Endothelial cell of umbilical vein (primary cell): ENCODE measurements at places on chromosomes 2 and 18. TPM values are rescaled to one million over a fixed set of nuclear protein-coding genes. Genes with fewer than 3 reads are reported as not detected.

TTR gene
- polyA plus RNA-seq, result not detected in 2 replicates

- no peaks in the 10 kb centered on the region for H3K27me3 ChIP-seq
- H3K4me3 ChIP-seq, result no peak overlapping the region
- H3K36me3 ChIP-seq, result no peaks in the 10 kb centered on the region
- H3K27ac ChIP-seq, result no peak overlapping the region
Measured at GRCh38 chr18:33682436-33682835, 104.4 kb downstream of the ASXL3 start.

GRCh38 chr2:62435720-62436119 lies 70.3 kb downstream of the TMEM17 start:
- H3K27me3 ChIP-seq, result no peaks in the 10 kb centered on the region
- H3K4me3 ChIP-seq, result no peak overlapping the region
- H3K27ac ChIP-seq, result no peak overlapping the region
- DNase-seq, result no peak
- H3K4me1 ChIP-seq, result no peaks in the 10 kb centered on the region

- H3K27me3 ChIP-seq, result no peaks in the 10 kb centered on the region
- no peak overlapping the region for H3K27ac ChIP-seq
- no peaks in the 10 kb centered on the region for H3K4me1 ChIP-seq
- no peak overlapping the region for H3K4me3 ChIP-seq
- DNase-seq, result no peak
Measured at GRCh38 chr2:29053223-29053622, 21.1 kb downstream of the PCARE start.

APCDD1 gene
- 1.4 and 1.5 TPM in 2 replicates for polyA plus RNA-seq

GRCh38 chr2:230697676-230698075 lies 15.0 kb upstream of the CAB39 start:
- DNase-seq, result no peak
- no peaks in the 10 kb centered on the region for H3K36me3 ChIP-seq
- H3K27me3 ChIP-seq, result no peaks in the 10 kb centered on the region
- no peak overlapping the region for H3K4me3 ChIP-seq

GRCh38 chr2:16204886-16205620 lies 264.7 kb downstream of the MYCN start:
- H3K27me3 ChIP-seq, result no peaks in the 10 kb centered on the region
- H3K4me1 ChIP-seq, result no peaks in the 10 kb centered on the region
- H3K36me3 ChIP-seq, result no peaks in the 10 kb centered on the region
- DNase-seq, result no peak
- no peak overlapping the region for H3K27ac ChIP-seq

GRCh38 chr2:99181624-99182000 lies 628 bp downstream of the MRPL30 start:
- peak overlapping the region; percentile 48 for H3K27ac ChIP-seq
- H3K27me3 ChIP-seq, result no peaks in the 10 kb centered on the region
- no peak for DNase-seq
- H3K4me1 ChIP-seq, result peaks cover 17% of the 10 kb centered on the region
- H3K36me3 ChIP-seq, result no peaks in the 10 kb centered on the region

RIT2 gene
- polyA plus RNA-seq, result not detected in 2 replicates

GRCh38 chr2:179165356-179166000 lies 99.2 kb downstream of the SESTD1 start:
- H3K4me1 ChIP-seq, result no peaks in the 10 kb centered on the region
- no peak for DNase-seq
- no peak overlapping the region for H3K4me3 ChIP-seq
- no peak overlapping the region for H3K27ac ChIP-seq
- H3K36me3 ChIP-seq, result no peaks in the 10 kb centered on the region

DNA sequence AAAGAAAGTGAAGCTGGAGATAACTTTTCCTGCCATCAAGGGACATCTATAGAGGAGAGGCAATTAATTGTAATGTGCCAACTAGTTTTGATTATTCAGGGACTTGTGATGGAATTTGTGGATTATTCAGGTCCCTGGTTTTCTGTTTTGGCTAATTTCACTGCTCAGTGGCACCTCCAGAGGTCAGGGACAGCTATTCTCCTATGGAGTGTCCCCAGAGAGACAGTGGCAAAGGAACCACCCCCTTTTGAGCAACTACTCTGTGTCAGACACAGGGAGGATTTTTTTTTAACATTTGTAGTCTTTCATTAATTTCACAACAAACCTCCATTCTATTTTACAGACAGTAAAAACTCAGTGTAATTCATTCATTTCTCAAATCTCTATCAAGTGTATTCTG lies 206.0 kb upstream of the SPRED2 start:
- no peak overlapping the region for H3K27ac ChIP-seq
- H3K4me3 ChIP-seq, result no peak overlapping the region
- peaks cover 15% of the 10 kb centered on the region for H3K27me3 ChIP-seq
- H3K4me1 ChIP-seq, result no peaks in the 10 kb centered on the region

GRCh38 chr2:122491011-122491410 lies 735.6 kb downstream of the TSN start:
- no peaks in the 10 kb centered on the region for H3K4me1 ChIP-seq
- no peak for DNase-seq
- H3K27me3 ChIP-seq, result no peaks in the 10 kb centered on the region
- H3K36me3 ChIP-seq, result no peaks in the 10 kb centered on the region
- H3K27ac ChIP-seq, result no peak overlapping the region

LCT gene
- 0.03 TPM in 1 of 2 replicates, not detected in the other for polyA plus RNA-seq

DNA sequence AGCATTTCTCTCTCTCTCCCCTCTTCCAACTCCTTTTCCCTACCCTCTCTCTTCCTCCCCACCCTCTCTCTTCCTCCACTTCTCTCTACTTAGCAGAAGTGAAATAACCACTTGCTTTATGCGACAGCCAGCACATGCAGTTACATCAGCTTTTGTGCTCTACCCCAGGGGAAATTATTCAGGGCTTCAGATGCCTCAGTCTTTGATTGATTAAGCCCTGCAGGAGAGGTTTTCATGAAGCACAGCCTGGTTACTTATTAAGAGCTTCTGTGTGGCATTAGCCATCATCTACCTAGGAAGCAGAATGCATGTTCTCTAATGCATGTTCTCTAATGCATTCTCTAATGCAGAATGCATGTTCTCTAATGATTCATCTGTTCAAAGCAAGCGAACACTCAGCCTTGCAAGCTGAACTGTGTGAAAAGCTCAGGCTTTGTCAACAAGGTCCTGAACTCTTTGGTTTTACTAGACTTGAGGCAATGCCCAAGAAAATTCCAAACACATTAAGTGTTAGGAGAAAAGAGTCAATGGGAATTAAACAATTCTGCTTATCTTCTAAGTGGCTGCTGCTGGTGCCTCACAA lies 56.1 kb downstream of the LHCGR start:
- no peaks in the 10 kb centered on the region for H3K36me3 ChIP-seq
- no peak overlapping the region for H3K4me3 ChIP-seq
- no peaks in the 10 kb centered on the region for H3K4me1 ChIP-seq
- H3K27me3 ChIP-seq, result no peaks in the 10 kb centered on the region
- no peak overlapping the region for H3K27ac ChIP-seq

- DNase-seq, result no peak
- no peaks in the 10 kb centered on the region for H3K27me3 ChIP-seq
- peaks cover 2% of the 10 kb centered on the region for H3K4me1 ChIP-seq
- no peak overlapping the region for H3K27ac ChIP-seq
- no peak overlapping the region for H3K4me3 ChIP-seq
Measured at GRCh38 chr2:218002143-218002844, 501 bp downstream of the TNS1 start.

DNA sequence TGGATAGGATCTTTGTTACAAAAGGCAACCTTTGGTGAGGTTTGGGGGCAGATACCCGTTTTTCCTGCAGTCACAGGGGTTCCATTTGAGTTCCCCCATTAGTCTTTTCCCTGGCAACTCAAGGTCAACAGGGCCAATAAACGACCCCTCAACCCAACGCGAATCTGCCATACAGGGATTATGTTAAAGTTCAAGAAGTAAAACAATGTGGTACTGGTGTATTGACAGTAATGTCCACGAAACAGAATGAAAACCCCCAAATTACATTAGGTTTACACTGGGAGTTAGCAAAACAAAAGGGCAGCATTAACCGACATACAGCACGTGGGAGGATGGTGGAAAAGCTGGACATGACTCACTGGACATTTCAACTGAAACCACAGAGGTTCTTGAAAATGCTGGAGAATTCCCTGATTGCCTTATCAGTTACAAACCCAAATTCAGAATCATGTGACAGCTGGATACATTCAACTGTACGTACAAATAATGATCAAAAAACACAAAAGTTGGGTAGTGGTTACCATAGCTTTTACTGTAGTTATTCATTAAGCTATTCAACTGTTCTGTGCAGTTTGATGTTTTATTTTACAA lies 4.9 kb upstream of the IMP4 start:
- H3K4me3 ChIP-seq, result no peak overlapping the region
- DNase-seq, result no peak
- peaks cover 8% of the 10 kb centered on the region for H3K4me1 ChIP-seq
- H3K27ac ChIP-seq, result no peak overlapping the region

UGT1A5 gene
- polyA plus RNA-seq, result not detected in 2 replicates

- DNase-seq, result no peak
- no peak overlapping the region for H3K4me3 ChIP-seq
- H3K27me3 ChIP-seq, result no peaks in the 10 kb centered on the region
- no peaks in the 10 kb centered on the region for H3K36me3 ChIP-seq
Measured at GRCh38 chr2:157395811-157396210, 48.1 kb downstream of the CYTIP start.

TCF7L1 gene
- polyA plus RNA-seq, result 8.5 and 9.6 TPM in 2 replicates

LYG1 gene
- polyA plus RNA-seq, result 1.7 and 1.8 TPM in 2 replicates

DNA sequence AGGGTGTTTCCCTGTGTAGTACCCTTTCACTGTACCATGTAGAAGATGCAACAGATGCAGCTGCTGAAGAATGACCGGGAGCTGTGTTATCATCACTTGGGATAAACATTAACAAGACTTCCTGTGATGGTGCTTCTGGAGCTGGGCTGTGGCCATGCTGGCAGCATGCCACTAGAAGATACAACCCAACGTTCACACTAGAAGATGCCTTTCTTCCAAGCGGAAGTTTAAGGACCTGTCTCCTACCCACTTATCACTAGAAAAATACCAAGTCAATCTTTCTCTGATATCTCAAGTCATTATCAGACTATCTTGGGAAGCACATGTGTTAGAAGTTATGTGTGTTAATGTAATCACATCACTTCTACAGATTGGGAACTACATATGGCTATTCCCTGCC lies 953.5 kb downstream of the CNTNAP5 start:
- no peak for DNase-seq
- H3K36me3 ChIP-seq, result no peaks in the 10 kb centered on the region
- H3K4me1 ChIP-seq, result no peaks in the 10 kb centered on the region
- no peak overlapping the region for H3K4me3 ChIP-seq
- no peak overlapping the region for H3K27ac ChIP-seq

GRCh38 chr2:11534746-11535484 lies 1.1 kb downstream of the GREB1 start:
- no peak overlapping the region for H3K4me3 ChIP-seq
- no peak overlapping the region for H3K27ac ChIP-seq
- no peaks in the 10 kb centered on the region for H3K36me3 ChIP-seq
- DNase-seq, result no peak

FRZB gene
- polyA plus RNA-seq, result 0.03 and 0.04 TPM in 2 replicates

TIA1 gene
- polyA plus RNA-seq, result 49.8 and 60.2 TPM in 2 replicates

SMAD2 gene
- polyA plus RNA-seq, result 33.0 and 40.3 TPM in 2 replicates

- H3K4me3 ChIP-seq, result no peak overlapping the region
- peak overlapping the region; percentile 86 for H3K27ac ChIP-seq
- peak; percentile 99 for DNase-seq
- H3K4me1 ChIP-seq, result peaks cover 42% of the 10 kb centered on the region
- H3K36me3 ChIP-seq, result no peaks in the 10 kb centered on the region
Measured at GRCh38 chr2:62304429-62305417, 108.8 kb downstream of the B3GNT2 start.

GRCh38 chr2:11005032-11005431 lies 93.3 kb downstream of the KCNF1 start:
- no peak overlapping the region for H3K4me3 ChIP-seq
- no peaks in the 10 kb centered on the region for H3K36me3 ChIP-seq
- no peak for DNase-seq
- H3K4me1 ChIP-seq, result peaks cover 2% of the 10 kb centered on the region
- no peaks in the 10 kb centered on the region for H3K27me3 ChIP-seq
- no peak overlapping the region for H3K27ac ChIP-seq

DNA sequence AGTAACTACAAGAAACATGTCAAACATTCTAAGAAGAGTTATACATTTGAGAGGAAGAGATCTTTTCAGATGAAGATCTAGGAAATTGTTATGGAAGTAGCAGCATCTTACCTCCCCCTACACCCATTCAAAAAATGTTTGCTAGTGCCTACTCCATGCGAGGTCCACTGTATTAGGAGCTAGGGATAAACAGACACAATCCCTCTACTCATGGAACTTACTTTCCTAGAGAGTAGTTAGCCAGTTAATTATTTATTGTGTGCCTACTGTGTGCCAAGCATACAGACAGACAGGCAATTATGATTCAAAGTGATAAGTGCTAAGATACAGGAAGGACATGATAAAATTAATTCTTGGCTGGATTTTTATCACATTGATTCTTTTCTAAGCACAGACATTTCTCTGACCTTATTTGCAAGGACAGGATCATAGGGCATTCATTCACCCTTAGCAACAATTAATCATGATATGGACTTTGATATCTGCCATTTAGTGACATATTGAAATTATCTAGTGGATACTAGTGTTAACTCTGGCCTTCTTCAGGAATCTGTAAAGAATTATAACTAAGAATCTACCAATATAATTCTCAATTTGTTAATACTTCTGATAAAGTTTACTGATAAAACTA lies 19.6 kb upstream of the TDRD15 start:
- DNase-seq, result no peak
- no peak overlapping the region for H3K27ac ChIP-seq
- no peaks in the 10 kb centered on the region for H3K27me3 ChIP-seq
- no peak overlapping the region for H3K4me3 ChIP-seq
- no peaks in the 10 kb centered on the region for H3K36me3 ChIP-seq

DNA sequence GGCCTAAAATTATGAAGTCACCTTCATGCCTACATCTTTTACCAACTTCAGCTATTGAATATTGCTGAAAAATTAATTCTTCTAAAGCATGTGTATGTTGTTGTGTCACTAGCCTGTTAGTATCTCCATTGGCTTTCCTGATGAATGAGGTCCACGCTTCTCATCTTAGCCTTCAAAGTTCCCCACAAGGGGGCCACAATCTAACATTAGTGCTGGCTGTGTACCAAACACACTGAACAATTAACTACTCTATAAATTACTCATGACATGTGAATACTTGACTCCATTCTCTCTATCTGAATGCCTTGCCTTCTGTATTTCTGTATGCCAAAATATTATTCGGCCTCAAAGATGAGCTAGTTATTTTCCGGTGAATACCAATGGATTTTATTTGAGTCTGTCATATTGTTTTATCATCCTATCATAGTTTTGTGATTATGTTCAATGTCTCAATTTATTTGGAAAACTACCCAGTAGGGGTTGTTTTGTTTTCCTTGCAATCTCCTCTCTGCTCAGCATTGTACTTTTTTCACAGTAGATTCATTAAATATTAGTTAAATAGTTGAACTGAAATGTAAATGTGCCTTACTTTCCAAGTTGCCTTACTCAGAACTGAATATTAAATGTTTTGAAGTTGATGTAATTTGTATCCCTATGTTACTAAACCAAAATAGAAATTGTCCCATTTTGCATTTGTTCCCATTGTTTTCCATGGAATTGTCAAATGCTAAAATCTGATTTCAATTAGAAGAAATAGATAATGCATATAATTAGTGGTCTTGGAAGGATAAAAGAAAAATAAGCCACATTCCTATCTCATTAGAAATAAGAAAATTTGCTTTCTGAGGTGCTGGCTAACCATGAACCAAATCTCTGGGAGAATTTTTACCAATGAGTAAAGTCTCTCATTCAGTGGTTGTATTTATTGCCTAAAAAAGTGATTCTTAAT lies 208.4 kb upstream of the COL3A1 start:
- H3K4me1 ChIP-seq, result no peaks in the 10 kb centered on the region
- no peak overlapping the region for H3K27ac ChIP-seq
- peak; percentile 86 for DNase-seq
- H3K27me3 ChIP-seq, result no peaks in the 10 kb centered on the region
- no peak overlapping the region for H3K4me3 ChIP-seq

CPO gene
- not detected in 2 replicates for polyA plus RNA-seq

GRCh38 chr18:48742706-48743475 lies 204.1 kb downstream of the CTIF start:
- H3K4me3 ChIP-seq, result no peak overlapping the region
- no peaks in the 10 kb centered on the region for H3K4me1 ChIP-seq
- H3K36me3 ChIP-seq, result no peaks in the 10 kb centered on the region
- no peaks in the 10 kb centered on the region for H3K27me3 ChIP-seq
